Stimulated activated CD8-positive, alpha-beta memory T cell treated with anti-CD3 and anti-CD28 coated beads, Interleukin-12 subunit alpha, Interleukin-12 subunit beta, amount 100 ng/mL, for 1 hour (primary cell): ENCODE measurements at places on chromosomes 3 and 15.

GRCh38 chr3:54954521-54954920, 26.7 kb upstream of the LRTM1 start:
- DNase-seq: no peak

- DNase-seq: no peak
Measured at GRCh38 chr3:154904328-154904727, 175.8 kb upstream of the MME start.

- no peak for DNase-seq
Measured at GRCh38 chr15:40908095-40908494, 13.8 kb downstream of the VPS18 start.

- DNase-seq: no peak
Measured at GRCh38 chr3:147008886-147009285, 397.5 kb downstream of the ZIC4 start.

DNA sequence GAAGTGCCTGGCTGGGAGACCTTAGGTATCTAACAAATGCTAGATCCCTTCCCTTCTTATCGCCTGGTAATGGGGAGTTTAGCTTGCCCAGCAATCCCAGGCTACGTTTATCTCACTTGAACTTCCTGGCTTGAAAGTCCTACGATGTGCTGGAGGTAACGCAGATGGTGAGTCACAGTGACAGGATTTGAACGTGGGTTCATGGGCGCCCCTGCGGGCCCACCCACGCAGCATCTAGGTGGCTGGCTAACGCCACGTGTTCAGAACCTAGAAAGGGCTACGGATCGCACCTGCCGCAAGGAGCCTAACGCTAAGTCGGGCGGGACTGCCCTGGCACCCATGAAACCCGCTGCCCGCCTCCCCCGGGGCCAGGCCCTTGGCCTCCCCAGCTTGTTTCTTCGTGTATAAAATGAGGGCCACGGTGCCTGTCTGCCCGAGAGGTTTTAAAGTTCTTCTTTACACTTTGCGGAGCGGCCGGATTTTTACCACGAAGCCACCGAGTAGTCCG, 600 bp upstream of the USP3 start:
- DNase-seq: peak; percentile 86

DNA sequence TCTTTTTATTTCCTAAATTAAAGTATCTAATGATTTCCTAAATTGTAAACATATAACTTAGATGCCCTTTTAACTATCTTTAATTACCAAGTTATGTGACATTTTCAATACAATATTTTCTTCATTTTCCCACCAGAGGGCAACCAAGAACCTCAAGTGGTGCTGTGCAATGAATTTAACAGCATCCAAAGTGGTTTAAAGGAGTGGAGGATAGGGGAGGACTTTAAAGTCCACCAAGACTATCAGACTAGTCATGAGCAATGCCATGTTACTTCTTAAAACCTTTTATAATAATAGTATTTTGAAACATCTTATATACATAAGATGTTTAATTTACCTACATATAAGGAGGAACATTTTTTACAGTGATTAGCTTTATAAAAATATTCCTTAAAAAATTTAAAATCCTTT, 74.4 kb downstream of the DLG1 start:
- no peak for DNase-seq

- DNase-seq: no peak
Measured at GRCh38 chr15:62291262-62291661, 126.2 kb upstream of the C2CD4B start.

DNA sequence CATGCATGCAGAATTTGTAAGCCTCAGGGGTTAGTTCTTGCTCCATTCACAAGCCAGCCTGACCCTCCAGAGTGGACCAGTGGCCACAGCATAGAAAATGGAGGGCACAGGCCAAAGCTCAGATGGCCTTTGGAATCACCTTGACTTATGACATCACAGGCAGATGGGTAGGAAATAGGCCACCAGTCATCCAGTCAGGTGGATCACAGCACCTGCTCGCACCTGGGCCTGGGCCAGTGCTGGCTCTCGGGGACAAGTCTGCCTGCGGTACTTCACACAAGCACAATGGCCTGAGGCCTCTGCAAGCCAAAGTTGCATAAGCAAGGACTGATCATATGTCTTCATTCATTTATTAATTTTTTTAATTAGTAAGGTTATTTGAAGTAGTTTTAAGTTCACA, 39.3 kb downstream of the PPCDC start:
- no peak for DNase-seq

GRCh38 chr15:78322724-78323521, 17.2 kb upstream of the CRABP1 start:
- DNase-seq: no peak

- no peak for DNase-seq
Measured at GRCh38 chr3:188779281-188779980, 392.3 kb upstream of the TPRG1 start.

DNA sequence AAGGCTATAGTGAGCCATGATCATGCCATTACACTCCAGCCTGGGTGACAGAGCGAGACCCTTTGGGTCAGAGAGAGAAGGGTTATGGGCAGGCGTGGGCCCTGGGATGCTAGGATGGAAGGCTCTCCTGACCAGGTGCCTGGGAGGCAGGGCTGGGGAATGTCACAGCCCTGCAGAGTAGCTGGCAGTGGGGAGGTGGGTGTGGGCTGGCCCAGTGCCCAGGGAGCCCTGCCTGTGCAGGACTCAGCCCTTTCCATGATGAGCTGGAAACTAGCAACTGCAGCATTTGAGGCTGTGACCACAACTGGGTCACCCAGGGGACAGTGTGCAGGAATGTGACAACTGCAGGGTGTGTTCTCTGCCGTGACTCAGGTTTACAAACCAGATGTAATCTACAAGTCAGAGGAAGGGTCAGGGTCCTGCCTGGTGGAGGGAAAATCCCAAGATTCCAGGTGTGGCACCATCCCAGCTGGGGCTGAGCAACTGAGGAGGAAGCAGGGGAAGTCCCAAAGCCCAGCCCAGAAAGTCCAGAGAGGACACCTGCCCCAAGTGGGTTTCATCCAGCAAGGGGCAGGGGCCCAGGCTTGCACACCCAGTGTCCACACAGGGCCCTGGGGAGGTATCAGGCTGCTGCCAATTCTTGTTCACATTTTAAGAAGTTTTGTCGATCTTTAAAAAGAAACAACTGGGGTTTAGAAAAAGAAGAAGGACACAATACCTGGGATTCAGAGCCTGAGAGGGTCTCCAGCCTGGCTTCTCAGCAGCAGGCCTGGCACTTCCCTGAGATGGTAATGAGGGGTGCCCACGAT, 45.5 kb downstream of the SLC28A1 start:
- no peak for DNase-seq

DNA sequence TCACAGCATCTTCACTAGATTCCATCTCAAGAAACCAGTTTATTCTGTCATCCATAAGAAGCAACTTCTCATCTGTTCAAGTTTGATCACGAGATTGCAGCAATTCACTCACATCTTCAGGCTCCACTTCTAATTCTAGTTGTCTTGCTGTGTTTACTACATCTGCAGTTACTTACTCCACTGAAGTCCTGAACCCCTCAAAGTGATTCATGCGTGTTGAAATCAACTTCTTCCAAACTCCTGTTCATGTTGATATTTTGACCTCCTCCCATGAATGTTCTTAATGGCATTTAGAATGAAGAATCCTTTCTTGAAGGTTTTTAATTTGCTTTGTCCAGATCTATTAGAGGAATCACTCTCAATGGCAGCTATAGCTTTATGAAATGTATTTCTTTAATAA, 287.6 kb upstream of the TBL1XR1 start:
- no peak for DNase-seq

DNA sequence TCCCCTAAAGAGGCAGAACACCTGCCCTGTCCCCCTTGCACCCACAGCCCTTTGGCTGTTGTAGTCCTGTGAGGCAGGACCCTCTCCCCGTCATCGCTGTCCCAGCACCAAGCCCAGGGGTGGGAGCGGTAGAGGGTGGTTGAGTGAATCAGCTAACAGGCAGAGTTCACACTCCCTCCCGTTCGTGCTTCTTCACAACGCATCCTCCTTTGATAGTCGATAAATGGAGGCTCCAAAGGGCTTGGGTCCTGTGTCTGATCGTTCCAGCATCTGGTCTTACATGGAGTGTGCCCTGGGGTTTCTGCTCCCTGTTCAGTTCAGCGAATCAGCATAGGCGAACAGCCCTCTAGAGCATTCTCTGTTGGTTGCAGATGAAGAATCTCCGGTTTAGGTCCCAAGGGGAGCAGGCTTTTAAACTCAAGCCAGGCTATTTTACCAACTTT, 820 bp upstream of the HMCES start:
- DNase-seq: no peak

- DNase-seq: no peak
Measured at GRCh38 chr15:99957642-99958013, 224.4 kb upstream of the LYSMD4 start.

DNA sequence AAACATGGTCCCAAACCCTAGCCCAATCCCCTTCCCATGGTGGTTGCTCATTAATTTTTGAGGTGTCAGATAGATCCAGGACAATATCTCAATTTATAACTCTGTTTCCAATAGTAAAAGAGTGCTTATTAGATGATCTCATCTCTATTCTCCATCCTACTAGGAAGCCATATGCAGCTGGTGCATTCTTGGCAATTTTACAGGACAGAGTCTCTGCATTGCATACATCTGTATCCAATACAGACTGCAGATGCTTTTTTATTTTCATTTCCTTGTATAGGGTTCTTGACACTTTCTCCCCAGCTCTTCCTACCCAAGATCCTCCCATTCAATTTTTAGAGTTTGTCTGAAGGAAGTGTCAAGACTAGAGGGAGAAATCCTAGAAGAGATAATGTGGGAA, 194.8 kb upstream of the DPH6 start:
- no peak for DNase-seq

GRCh38 chr3:27431116-27431515, 53.1 kb downstream of the SLC4A7 start:
- no peak for DNase-seq

DNA sequence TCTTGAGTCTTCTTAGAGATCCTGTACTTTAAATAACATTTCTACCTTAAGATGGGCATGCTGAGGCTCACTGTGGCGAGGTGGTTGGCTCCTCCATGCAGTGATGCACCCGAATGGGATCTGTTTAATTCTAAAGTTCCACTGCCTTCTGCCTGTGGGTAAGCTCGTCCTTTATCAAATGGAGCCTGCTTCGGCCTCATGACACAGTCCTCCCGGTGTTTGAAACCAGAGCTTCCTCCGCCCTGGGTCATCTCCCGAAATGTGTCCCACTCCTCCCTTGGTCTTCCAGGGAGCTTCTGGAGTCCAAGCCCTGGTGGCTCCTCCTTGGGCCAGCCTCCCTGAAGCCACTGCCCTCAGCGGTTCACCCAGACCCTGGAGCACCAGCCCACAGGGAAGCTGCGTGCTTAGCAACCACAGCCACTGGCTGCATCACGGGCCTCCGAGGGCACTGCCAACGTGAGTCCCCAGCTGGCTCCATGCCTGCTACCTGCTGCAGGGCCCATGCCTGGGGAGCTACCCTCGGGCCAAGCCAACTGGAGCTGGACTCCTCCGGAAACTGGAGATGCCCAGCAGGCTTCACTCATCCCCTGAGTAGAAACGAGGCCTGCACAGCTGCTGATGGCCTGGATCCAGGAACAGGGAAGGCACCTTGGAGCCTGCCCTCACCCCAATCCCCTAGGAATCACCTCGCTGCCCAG, 3.3 kb downstream of the RHCG start:
- no peak for DNase-seq

DNA sequence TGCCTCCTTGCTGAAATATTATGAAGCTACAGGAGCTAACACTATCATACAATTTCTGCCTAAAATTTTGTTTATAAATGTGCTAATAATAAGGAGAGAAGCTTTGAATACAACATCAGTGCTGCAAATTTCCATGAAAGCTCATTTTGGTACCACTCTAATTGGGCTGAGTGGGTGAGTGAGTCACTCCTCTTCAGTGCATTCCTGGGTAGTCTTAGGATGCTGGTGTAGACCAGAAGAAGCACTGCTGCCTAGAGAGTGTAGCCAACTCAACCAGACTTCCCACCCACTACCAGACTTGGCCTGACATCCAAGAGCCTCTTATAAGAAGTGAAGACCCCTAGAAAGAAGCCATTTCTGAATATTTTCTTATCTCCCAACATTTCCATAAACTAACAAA, 32.5 kb upstream of the CCDC54 start:
- DNase-seq: no peak

DNA sequence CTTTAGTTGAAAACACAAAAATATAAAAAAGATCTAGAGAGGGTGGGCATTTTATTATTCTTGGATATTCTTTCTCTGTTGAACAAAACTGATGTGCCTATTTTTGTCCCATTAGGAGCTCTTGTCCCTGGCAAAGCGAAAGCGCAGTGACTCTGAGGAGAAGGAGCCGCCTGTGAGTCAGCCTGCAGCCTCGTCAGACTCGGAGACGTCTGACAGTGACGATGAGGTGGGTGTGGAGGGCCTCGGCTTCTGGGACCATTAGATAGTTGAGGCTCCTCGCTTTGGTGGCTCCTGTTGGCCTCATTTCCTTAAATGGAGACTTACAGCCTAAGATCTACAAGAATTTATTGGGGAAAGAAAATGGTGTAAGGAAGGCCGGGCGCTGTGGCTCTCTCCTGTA, 21.3 kb downstream of the RTF1 start:
- DNase-seq: no peak

DNA sequence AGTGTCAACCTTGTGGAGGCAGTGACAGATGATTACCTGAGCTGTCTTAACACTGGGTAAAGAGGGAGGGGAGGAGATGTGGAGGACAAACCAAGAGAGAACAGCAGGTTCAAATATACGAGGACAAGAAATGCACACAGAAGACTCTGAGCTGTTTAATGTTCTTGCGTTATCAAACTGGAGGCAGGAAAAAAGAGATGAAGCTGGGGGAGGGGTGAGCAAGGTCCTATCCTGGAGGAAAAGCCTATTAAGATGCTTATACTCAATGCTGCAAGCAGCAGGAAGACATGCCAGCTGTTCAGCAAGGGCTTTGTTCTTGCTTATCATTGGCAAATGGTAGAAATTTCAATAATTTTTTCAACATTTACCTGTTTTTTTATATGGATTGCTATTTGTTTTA, 345.7 kb upstream of the TRIM42 start:
- DNase-seq: no peak

DNA sequence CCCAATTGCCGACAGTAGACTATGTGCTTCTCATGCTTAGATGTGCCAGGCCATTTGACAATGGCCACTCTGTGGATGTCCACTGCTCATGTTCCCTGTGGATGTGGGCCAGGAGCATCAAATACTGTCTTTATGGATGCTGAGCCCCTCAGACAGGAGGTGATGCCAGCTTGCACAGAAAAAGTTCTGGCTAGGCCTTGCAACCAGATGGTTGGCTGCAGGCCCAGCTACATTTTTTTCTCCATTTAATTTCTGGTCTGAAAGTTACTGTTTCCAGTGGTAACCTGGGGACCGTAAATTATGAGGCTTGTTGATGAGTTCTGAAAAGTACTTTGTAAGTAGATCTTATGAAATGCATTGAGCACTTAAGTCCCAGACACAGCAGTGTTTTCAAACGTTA, 228.5 kb downstream of the CHL1 start:
- no peak for DNase-seq

DNA sequence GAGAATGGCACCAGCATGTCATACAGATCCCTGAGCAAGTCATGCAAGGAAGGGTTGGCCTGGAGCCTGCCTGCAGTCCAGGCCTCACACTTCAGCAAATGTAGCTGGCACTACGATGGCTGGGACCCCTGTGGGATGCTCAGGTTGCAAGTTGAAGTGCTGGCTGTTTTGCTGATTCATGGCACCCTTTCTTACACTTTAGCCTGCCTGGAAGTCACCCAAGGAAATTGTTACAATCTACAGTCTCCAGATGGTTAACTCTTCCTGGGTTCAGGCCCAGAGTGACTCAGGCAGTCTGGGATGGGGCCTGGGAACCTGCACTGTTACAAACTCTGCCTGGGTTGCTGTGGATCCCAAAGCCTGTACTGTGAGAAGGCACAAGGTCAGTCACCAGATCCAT, 91.0 kb upstream of the SLC6A11 start:
- DNase-seq: no peak
